ENCODE measurements at places on chromosomes 6 and 20.

DNA sequence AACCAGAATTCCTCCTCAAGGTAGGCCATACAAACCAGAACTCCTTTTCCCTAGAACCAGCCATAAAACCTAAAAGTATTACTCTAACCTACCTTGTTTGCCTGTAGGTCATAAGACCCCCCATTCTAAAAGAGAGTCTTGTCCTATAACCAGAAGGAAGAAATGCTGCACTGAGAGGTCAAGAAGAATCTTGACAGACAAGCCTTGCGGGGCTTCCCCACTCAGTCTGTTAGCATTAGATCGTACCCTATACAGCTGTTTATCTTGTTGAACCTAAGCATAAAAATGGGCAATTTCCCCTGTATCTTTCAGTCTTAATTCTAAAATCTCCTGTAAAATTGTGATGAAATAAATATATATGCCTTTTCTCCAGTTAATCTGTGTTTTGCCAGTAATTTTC lies 52.3 kb upstream of the HFE start:
- DNase-seq, result no peak

DNA sequence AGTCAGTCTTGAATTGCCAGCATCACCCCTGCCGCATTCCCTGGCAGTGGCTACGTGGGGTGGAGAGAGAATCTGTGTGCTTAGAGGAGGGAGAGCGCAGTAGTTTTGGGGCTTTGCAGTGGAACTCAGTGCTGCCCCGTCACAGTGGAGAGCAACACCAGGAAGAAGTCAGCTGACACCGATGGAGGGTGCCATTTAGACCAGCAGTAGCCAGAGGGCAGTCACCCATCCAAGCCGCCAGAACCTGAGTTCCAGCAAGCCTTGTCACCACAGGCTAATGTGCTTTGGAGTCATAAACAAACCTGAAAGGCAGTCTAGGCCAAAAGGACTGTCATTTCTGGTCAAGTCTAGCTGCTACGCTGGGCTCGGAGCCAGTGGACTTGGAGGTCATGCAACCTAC lies 22.0 kb upstream of the PERP start:
- no peak for DNase-seq

DNA sequence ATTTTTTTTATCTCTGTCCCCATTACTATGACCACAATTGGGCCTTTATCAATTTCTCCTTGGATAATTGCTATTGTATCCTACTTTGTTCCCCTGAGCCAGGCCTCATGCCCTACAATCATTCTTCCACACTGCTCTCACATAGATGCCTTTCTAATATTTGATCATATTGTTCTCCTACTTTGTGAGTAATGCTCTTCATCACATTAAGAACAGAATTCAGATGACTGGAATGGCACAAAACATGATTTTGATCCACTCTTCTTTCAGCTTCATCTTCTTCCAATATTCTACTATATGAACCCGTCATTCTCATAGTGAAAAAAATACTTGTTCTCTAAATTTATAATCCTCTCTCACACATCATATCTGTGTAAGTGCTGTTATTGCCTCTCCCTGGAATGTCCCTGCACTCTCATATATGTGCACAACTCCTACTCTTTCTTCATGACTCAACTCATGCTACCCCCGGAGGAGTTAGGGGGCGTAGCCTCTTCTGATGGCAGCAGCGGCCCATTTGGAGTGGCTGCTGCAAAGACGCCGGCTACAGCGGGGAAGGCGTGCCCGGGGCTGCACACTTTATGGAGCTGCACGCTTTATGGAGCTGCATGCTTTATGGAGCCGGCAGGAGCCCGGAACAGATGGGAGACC lies 25.3 kb upstream of the HACE1 start:
- no peak for DNase-seq

- DNase-seq, result no peak
Measured at GRCh38 chr6:50056242-50056641, 6.5 kb upstream of the DEFB112 start.
